ENCODE measurements at places on chromosomes 7 and 10. TPM values are rescaled to one million over a fixed set of nuclear protein-coding genes. Genes with fewer than 3 reads are reported as not detected.

Gene PNLIPRP3
- not detected for total RNA-seq

Gene TACC2
- 71.2 TPM for total RNA-seq

Gene C7orf33
- total RNA-seq: not detected

Gene DRGX
- 0.22 TPM for total RNA-seq

Gene SAP25
- total RNA-seq: 3.1 TPM

Gene ACSM6
- not detected for total RNA-seq

Gene SLC18A2
- 1.8 TPM for total RNA-seq

Gene MCMBP
- total RNA-seq: 47.2 TPM

Gene TEX36
- not detected for total RNA-seq

Gene CCDC146
- 15.3 TPM for total RNA-seq

Gene MTERF1
- total RNA-seq: 13.1 TPM

Gene NPY4R
- total RNA-seq: 0.24 TPM

Gene LGI1
- 2.2 TPM for total RNA-seq

Gene C10orf62
- total RNA-seq: 0.34 TPM

Gene GATA3
- 18.5 TPM for total RNA-seq

Data from type B pancreatic cell (in vitro differentiated cells).